ENCODE measurements at places on chromosomes 2 and 18.

DNA sequence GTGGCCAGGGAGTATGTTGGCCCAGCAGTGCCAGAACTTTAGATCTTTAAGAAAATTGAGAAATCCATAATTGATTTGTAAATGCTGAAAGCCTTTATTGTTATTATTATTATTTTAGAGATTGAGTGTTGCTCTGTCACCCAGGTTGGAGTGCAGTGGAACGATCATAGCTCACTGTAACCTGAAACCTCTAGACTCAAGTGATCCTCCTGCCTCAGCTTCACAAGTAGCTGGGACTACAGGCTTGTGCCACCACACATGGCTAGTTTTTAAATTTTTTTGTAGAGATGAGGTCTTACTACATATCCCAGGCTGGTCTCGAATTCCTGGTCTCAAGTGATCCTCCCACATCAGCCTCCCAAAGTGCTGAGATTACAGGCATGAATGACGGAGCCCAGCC lies 143.2 kb upstream of the CCDC68 start:
- DNase-seq = no peak

DNA sequence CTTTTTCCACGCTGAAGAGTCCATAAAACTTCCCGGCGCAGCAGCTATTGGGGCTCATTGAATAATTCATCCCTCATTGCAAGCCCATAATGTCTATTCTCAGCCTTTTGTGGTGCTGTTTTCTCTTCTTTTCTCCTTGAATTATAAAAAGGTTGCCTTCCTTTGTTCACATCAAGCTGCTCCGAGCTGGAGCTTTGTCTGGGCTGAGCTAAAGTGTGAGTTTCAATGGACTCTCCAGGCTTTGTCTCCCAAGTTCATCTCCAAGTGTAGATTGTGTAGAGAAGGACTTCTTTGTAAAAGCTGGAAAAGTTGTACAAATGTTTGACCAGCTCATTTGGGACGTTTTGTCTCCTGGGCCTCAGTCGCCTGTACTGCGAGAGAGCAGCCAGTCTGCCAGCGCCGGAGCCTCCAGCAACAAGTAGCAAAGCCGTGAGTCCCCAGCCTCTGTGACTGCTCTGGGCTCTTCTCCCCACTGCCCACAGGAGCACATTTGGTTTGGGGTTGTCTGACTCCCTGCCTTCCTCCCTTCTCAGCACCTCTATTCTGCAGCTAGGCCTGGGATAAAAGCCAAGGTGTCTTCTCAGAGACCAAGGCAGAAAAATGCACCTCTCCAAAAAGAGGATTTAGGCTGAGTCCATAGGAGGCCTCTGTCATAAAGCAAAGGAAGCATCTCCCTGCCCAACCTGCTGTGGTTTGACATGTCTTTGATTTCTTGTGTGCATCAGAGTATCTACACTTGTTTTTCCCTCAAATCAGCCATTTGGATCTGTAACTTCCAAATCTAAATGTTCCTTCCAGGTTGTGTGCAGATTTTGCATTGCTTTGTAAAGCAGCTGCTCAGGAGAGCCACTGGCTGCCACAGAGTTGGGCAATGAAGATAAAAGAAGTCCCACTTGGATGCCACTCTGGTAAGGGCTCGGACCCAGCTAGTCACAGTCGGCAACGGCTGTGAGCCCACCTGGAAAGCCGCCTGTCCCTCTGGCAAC lies 6.4 kb downstream of the PAX3 start:
- no peak for DNase-seq

DNA sequence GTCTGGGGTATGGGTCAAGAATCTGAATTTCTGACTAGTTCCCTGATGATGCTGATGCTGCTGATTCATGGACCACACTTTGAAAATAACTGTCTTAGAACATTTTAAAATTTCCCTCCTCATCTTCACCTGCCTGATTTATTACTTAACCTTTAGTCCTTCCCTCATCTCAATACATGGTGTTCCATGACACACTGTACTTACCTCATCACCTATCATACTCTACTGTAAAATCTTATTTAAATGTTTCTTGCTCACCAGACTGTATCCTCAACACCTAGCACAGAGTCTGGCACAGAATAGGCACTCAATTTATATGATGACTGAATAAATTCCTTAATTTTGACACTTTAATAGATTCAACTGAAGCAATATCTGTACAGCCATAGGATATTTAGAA lies 95.7 kb downstream of the FAM161A start:
- no peak for DNase-seq

DNA sequence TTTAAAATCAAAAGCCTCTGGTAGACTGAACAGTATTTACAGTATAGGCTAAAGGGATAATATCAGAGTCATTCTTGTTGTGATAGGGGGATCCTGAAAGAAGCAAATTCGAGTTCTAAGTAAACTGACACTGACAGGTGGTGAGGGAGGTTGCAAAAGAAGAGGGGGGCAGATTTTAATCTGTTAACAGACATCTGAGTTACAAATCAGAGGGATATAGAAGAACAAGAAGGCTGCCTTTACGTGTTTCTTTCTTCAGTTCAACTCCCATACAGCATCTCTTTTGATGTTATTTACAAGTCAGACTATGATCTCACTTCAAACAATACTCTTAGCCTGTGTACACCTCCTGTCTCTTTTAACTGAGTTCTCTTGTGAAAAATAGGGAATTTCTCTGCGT lies 16.3 kb upstream of the ITGA4 start:
- no peak for DNase-seq

- DNase-seq = no peak
Measured at GRCh38 chr2:192150166-192150565, 44.6 kb downstream of the TMEFF2 start.

Measured in stimulated activated CD8-positive, alpha-beta memory T cell treated with anti-CD3 and anti-CD28 coated beads, Interleukin-7, amount 100 ng/mL, for 1 hour (primary cell).